Suppressor macrophage (primary cell): ENCODE measurements at places on chromosomes 3 and 15.

DNA sequence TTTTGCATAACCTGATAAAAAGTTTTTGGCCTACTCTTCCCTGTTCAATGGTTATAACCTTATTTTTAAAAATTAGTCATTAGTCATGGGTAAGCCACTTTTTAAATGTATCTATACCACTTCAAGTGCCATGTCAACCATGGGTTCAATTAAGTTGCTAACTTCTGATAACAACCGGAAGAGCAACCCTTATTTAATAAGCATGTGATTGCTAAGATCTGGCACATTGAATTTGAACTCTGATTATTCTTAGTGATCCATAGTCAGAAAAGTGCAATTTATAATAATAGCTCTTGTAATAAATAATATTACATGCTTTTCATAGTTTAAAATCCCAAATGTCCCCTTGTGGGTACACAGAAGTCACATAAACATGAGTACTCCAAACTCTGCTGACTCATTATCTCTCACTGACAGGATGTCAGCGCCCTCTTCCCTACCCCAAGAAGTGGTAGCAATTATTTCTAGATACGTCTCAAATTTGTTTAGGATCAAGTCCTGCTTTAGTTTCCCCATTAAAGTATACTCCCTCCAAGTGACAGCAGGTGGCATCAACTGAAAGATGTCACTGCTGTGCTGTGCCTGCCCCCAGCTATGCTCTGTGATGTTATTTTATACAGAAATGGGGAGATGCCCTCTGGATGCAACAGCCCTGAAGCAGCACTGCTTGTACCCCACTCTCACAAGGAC lies 18.6 kb downstream of the SAMD7 start:
- DNase-seq = peak; percentile 29

DNA sequence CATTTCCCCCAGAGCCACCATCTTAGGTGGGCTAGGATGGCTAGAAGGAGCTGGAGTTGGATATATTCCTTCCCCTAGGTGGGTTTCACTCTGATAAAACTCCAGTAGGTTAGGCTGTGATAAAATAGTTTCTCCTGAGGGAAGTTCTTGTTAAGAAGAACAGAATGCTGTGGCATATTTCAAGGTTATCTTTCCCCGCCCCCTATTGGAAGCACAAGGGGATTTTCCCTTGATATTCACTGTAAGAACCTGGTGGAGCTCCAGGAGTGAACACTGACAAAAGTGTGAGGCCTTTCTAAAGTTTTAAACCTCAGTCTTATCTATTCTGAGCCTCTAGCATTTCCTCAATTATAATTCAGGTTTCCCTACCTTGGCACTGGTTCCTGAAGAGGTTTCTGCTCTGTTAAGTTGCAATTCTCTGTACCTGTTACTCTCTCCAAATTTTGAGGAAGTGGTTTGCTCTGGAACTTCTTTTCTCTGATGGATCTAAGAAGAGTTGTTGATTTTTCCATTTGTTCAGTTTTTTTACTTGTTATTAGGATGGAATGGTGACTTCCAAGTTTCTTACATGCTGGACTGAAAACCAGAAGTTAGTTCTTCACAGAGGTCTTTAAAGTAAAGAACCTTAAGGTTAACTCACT lies 113.5 kb downstream of the GMPS start:
- DNase-seq = no peak

DNA sequence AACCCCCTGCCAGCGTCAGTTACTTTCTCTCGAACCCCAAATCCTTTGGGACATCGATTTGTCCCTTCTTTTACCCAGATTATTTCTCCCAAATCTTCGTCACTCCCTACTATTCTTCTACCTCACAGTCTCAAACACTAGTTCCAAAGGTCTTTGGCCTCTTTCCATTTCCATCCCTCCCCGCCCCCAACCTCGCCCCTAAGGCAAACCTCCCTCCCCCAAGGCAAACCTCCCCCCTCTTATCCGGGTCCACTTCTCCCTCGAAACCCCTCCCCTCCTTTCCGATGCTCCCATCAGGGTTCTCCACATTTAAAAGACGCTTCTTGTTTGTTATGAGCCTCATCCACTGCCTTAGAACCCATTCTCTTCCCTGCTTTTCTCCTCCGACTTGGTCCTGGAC lies 583 bp downstream of the EAF1 start:
- peak; percentile 34 for DNase-seq

DNA sequence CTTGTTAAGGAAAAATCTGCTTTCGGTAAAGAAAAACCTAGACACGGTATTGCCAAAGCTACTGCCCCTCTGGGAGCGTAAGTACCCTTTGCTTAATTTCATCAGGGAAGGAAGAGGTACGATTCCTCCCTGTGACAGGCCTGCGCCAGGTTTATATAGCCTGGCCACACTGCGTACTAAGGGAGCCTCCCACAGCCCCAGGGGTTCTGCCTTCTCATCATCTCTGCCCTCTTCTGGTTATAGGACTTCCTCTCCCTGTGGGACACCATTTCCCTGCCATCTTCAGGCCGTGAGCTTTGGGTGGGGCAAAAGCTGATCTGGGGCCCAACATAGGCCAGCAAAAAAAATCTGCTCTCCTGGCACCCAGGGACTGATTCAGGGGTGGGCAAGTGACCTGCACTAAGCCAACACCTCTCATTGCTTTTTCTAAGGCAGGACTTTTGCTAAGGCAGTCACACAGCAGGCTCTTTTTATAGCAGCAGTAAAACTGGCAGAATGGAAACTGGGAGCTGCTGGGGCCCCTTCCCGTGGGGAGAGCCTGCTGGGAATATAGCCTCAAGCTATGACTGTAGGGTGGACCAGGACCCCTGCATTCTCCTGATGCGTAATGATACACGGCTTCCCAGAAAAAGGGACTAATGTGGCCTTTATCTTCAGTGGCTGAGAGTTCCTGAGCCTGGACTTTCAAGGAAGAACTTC lies 76.2 kb downstream of the PRICKLE2 start:
- DNase-seq = no peak

DNA sequence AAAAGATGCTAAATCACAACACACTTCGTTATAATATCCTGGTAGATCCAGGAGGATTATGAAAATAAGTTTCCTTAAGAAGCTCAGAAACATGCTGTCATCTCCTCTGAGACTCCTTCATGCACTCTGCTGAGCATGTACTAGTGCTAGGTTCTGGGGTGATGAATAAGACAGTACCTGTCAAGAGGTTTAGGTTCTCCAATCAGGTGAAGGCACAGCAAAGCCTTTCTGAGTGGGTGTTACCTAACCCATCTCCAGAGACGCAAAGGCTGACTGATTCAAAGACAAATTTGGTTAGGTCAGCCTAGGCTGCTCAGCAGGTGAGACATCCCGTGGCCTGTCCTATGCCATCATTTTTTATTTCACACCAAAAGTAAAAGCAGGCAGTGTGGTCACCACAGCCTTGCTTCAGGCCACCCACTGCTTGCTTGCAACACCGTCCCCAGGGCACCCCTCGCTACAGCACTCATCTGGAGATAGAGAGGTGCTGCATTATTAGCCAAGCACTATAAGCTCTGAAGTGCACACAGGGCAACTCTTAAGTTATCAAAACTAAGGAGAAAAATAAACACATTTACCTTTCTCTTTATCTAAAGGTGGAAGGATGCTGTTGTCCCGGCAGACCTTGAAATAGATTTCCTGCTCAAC lies 117.2 kb downstream of the TJP1 start:
- DNase-seq = no peak

- no peak for DNase-seq
These were observed 93.5 kb downstream of the FLNB start for GRCh38 chr3:58101499-58102389.

GRCh38 chr3:60308808-60309207 lies 942.4 kb downstream of the FHIT start:
- no peak for DNase-seq

DNA sequence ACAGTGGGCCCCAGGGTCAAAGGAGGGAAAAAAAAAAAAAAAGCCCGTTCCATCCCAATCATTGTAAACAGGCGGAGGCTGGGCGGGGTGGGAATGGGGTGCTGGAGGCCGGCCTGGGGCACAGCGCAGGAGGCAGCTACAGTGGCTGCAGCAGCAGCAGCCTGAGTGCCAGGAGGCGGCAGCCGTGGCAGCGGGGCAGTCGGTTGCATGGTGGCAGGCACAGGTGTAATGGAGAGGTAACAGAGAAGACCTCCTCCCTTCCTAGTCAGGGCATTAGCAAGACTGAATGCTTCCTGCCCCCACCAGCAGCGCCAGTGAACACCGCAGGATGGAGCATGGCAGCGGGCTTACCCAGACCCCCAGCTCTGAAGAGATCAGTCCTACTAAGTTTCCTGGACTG lies 279.1 kb upstream of the TTC14 start:
- no peak for DNase-seq

- DNase-seq = peak; percentile 89
These were observed 29.3 kb upstream of the SH3BP5 start for GRCh38 chr3:15361494-15362214.

- DNase-seq = no peak
These were observed 164.5 kb downstream of the TBC1D5 start for GRCh38 chr3:17577796-17578520.

DNA sequence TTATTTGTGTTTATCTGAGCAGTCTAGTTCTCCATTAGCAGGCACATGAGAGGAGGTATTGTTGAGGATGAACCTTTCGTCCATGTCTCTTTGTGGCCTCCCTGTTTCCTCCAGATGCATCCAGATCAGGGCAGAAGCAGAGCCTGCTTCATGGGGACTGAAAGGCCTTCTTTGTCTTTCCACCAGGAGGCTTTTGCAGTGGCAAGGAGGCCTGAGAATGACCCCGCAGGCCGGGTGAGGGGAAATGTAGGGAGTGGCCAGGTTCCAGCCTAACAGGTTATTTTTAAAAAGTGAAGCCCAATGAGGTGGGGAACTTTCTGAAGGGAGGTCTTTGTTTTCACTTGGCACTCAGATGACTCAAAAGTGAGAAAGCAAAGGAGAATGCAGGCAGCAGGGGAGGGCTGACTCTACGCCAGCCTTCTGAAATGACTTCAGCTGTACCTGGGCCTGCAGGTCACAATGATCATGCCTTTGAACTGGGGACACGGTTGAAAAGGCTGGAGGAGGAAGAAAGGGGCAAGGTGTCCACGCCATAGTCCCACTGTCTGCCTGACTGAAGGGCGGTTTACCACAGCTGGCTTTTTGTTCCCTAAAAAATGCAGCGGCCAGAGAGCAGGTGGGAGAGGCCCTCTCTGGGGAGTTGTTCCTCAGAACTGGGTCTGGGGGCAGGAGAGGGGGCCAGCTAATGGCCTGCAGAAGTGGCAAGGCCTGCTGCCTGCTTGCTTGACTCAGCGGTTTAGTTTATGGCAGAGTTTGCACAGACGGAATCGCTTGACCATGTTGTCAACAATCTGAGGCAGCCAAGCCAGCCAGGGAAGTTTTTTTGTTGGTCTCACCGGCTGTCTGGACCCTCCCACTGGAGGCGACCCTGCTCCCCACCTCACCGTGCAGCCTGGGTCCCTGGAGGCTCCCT lies 28.7 kb downstream of the CMTM7 start:
- DNase-seq = peak; percentile 61

- no peak for DNase-seq
These were observed 11.9 kb downstream of the TLNRD1 start for GRCh38 chr15:81012588-81012987.

GRCh38 chr15:97410897-97411575 lies 549.5 kb upstream of the ARRDC4 start:
- no peak for DNase-seq

GRCh38 chr3:88852606-88853005 lies 254.8 kb upstream of the EPHA3 start:
- no peak for DNase-seq

GRCh38 chr3:55709411-55710012 lies 222.4 kb upstream of the WNT5A start:
- DNase-seq = no peak

DNA sequence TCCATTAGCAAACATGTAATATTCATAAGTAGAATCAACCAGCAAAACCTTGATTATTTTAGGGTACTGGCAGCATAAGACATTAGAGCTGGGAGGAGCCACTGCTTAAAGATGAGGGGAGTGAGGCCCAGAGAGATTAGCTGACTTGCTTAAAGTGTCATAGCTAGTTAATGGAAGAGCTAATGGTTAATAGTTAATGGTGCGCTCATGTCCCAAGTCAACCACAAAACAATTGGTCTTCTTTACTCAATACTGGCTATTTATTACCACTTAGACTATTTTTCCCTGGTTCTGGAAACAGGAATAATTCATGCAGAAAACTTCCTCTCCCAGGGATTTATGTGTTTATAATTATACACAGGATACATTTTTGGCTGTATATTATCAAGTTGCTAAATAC lies 33.1 kb downstream of the EIF4E3 start:
- no peak for DNase-seq

DNA sequence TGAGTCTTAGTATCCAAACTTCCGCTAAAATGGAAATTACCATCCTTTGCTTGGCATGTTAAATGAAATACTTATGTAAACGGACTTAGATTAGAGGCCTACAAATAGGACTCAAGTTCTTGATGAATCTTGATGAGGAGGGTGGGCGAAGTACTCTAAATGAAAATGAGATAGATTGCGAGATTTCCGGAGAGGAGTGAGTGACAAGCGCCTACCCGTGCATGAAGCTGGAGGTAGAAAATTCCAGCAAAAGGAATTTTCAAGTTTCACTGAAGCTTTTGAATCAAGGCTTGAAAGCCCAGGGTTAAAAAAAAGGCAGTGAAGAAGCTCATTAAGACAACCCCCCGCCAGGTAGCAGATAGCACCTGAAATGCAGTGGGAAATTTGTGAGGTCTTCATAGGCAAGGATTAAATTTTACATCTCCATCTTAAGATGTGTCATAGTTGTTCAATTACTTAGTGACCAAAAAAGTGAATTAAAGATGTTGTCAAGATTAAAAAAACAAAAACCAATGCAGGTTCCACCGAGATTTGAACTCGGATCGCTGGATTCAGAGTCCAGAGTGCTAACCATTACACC lies 655 bp upstream of the RAB11A start:
- no peak for DNase-seq

GRCh38 chr3:53936347-53936746 lies 44.7 kb upstream of the SELENOK start:
- DNase-seq = no peak

- DNase-seq = no peak
These were observed 242.1 kb downstream of the THSD4 start for GRCh38 chr15:71357321-71357732.

DNA sequence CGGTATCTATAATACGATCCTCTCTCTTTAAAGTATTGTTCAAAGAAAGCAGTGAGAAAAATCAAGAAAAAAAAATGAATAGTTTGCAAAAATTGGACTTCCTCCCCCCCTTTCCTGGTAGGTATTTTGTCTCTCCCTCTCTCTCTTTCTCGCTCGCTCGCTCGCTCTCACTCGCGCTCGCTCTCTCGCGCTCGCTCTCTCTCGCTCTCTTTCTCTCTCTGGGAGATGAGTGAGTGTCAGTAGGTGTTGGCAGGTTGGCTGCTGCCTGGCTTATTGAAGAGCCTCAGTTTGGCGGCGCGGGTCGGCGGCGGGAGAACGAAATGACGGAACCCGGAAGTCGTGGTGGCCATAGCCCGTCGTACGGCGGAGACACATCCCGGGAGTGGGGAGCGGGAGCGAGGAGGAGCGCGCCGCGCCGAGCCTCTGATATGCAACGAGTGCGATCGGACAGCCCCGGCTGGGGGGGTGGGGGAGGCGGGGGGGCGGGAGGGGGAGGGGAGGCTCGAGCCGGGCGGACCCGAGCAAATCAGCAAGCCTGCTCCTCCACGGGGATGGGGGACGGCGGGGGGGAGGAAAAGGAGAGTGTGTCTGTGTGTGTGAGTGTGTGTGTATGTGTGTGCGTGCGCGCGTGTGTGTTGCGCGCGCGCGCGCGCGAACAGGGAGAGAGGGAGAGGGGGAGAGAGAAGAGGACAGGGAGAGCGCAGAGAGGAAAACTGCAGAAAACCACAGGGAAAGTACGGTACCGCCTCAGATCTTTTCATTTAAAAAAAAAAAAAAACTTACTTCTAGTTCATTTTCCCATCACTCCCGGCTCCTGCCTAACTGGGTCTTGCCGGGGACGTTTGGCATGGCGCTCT lies at the start of gene MEIS2:
Gene MEIS2 (minus strand): TSS at position 441 of the 857 bp plus-strand sequence. CDS start 1,083 bp downstream, outside the sequence.
- peak; percentile 56 for DNase-seq
